Glutamatergic neuron (in vitro differentiated cells): ENCODE measurements at places on chromosomes 7 and 10.

DNA sequence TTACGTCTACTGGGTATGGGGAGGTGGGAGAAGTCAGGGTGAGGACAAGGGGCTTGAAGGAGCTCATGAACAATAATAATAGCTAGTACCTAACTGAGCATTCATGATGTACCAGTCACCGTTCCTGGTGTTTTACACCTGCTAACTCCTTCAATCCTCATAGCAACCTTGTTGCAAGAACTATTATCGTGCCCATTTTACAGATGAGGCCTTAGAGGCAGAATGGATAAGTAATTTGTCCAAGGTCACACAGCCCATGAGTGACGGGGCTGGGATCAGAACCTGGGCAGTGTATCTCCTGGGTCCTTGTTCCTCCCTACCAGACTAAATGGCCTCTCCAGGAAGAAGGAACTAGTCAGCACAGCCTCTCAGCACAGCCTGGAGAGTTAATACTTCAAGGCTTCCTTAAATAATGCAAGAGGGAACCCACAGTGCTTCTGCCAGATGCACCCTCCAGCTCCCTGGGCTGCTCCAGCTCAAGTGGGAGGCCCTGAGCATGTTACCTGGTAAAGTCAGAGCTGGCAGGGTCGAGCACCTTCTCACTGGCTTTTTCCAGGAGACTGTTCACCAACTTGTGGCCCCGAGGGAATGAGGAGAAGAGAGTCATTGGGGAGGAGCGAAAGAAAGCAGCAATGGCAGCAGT, 28.8 kb downstream of the RRP12 start:
- DNase-seq = no peak

DNA sequence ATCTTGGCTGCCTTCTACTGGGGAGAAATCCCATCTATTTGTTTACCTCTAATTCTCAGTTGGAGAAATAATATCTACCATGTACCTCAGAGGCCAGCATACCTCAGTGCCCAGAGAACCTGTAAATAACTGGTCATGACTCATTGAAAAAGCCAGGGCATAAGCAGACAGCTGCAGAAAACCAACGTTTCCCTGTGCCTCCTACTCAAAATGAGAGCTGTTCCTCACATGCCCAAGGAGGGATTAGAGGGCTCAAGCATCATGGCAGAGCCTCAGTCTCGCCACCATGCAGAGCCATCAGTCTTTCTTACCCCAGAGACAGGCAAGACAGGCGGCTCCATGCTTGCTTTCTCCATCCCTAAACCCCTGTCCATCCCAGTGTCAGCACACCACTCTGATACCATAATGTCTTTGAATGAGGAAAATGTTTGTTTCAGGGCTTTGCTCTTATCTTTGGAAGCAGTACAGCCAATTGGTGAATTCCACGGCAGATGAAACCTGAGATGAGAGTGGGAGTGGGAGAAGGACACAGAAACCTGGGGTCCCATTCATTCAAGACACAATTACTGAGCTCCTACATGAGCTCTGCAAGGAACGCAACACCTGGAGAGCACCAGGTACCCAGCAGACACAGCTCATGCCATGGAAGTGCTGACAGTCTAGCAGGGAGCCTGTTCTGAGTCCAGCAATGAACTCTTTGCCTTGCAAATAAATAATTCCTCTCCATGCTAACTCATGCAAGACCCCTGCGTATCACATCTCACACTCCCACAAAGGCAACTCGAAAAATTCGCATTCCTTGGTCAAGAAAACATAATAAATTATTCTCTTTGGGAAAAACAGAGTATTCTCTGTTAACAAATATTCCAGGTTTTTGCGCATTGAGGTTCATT, 21.1 kb downstream of the PON1 start:
- DNase-seq = no peak

GRCh38 chr7:111264111-111264868, 173.4 kb downstream of the LRRN3 start:
- no peak for DNase-seq

- no peak for DNase-seq
These were observed 347.2 kb downstream of the SDK1 start for GRCh38 chr7:3648276-3648675.

GRCh38 chr7:37467002-37467401, 18.3 kb upstream of the ELMO1 start:
- DNase-seq = no peak

- DNase-seq = no peak
These were observed 6.4 kb downstream of the AGBL3 start for GRCh38 chr7:134992626-134993179.

- DNase-seq = no peak
These were observed 108.9 kb upstream of the PLXDC2 start for GRCh38 chr10:19707376-19707775.

- DNase-seq = no peak
These were observed 69.8 kb upstream of the STEAP1B start for GRCh38 chr7:22569586-22570321.

- no peak for DNase-seq
These were observed 961.4 kb upstream of the ZNF722 start for GRCh38 chr7:63037242-63037641.

- DNase-seq = no peak
These were observed 7.5 kb downstream of the ZFAND2A start for GRCh38 chr7:1152492-1152891.

GRCh38 chr10:102163342-102163989, 11.3 kb downstream of the NOLC1 start:
- no peak for DNase-seq
